ENCODE measurements at places on chromosomes 4 and X.

DNA sequence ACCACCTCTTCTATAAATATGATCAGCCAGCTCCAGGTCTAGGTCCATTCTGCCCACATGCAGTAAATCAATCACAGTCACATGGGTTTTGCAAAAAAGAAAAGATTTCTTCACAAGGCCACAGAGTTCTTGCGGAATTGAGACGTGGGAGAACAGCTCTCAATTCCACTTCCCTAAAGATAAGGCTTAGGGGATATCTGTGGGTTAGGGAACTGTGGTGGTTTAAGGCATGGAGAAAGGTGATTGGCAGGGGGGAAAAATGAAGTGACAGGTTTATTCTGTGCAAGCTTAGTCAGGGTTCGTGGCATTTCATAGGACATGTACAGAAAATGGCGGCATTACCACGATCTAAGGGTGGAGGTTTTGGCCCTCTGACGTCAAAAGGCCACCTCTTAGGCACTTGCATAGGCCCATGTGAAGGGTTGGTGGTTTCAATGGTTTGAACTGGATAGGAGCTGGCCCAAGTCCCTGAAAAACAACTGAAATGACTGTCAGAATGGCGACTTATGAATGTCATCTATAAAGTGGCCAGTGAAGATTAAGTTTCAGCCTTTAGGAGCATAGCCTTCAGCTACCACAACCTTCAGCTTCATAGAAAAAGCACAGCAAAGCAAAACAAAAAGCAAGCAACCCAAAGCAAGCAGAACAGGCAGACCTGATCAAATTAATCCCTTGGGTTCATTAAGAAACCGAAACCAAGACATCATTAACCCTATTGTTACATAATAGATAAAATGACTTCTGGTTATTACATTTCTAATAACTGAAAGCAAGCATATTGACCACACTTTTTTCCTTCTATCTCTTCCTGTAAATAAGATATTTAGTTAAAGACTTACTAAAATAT lies 289.8 kb upstream of the SFRP2 start:
- no peak for DNase-seq

DNA sequence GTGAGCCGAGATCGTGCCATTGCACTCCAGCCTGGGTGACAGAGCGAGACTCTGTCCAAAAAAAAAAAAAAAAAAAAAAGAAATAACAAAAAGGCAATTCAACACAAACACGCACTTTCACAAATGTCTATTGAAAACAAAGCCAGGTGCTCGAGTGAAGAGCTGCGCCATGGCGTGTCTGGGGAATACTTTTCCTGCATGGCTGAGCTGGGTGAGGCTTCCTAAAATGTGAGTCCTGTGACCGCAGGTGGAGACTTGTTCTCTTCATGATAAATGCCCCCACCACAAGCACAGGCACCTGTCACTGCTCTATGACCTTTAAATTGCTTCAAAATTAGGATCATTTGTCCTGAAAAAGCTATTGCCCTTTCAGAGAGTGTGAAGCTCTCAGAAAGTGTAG lies 4.0 kb upstream of the ABLIM2 start:
- no peak for DNase-seq

DNA sequence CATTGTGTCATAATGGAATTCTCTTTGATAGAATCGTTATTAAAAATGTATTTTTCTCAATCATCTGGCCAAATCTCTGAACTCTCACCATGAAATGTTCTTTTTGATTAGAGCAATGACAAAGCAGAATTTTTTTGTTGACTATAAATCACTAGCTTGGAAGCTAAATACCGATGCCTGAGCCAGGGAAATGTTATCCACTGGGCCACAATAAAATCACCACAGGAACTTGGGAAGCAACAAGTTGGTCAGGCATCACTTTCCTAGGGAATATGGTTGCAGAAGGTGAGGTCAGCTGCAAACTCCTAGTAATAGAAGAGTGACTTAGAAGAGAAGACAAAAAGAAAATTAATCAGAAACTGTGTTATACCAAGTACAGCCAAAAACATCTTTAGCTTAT lies 60.6 kb upstream of the CFAP47 start:
- DNase-seq, result no peak

GRCh38 chr4:87746001-87746400 lies 53.4 kb upstream of the IBSP start:
- no peak for DNase-seq

DNA sequence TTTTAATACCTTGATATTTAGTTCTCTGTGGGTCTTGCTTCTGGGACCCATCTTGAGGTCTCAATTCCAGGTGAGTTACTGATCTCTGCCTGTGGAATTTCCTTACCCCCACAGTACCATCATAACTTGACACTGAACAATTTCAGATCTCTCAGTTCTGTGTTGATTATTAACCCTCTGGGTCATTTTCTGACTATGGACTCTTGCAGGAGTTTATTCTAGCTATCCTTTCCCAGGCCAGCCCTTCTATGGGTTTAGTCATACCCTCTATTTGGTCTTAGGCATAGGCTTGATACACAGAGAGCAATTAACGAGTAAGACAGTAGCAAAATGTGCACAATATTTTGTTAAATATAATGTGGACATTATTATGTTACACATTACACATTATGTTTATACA lies 3.7 kb upstream of the SPARCL1 start:
- no peak for DNase-seq

- DNase-seq, result no peak
These were observed 17.4 kb downstream of the COL4A5 start for GRCh38 chrX:108456971-108457477.

DNA sequence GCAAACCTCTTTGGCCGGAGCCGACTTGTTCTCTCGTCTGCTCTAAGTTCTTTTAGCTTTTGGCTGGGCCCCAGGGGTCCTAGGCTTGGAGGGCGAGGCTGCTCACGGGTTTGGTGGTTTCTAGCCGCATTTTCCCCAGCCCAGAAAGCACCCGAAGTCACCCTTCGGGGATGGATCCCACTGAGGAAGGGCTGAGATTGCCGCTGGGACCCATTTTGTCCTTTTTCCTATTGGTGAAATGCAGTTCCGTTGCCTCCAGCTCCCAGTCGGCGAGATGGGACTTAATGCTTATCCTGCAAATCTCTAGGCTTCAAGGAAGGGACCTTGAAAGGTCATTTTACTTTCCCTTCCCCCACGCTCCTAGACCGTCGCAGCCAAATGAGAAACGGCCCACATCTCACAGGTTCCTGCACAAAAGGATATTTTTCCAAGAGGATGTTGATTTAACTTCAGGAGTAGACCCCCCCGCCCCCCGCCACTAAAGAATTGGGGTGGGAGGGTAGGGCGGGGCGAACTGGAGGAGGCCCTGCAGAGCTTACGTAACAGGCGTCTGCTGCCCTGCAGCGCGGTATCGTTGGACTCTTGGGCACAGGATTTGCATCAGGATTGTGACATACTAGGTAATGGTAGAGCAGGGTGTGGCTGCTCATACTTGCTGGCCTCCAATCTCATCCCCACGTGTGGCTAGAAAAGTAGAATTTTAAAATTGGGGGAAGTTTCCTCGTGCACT lies 564 bp downstream of the PGK1 start:
- DNase-seq, result no peak

GRCh38 chr4:73432169-73433000 lies 3.6 kb upstream of the AFP start:
- DNase-seq, result no peak

DNA sequence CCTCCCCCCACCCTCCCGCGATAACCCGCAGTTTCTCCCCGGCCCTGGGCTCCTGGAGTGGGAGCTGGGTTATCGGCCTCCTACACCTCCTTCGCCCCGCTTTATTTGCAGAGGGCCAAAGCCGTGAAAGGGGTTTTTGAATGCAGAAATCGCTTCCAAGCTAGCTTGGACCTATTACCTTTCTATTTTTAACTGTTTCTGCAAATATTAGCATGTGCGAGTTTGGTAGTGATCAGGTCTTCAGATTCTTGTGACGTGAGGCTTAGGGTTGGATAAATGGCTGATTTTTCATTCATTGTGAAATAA lies 1.3 kb downstream of the USP9X start:
- DNase-seq, result peak; percentile 1

DNA sequence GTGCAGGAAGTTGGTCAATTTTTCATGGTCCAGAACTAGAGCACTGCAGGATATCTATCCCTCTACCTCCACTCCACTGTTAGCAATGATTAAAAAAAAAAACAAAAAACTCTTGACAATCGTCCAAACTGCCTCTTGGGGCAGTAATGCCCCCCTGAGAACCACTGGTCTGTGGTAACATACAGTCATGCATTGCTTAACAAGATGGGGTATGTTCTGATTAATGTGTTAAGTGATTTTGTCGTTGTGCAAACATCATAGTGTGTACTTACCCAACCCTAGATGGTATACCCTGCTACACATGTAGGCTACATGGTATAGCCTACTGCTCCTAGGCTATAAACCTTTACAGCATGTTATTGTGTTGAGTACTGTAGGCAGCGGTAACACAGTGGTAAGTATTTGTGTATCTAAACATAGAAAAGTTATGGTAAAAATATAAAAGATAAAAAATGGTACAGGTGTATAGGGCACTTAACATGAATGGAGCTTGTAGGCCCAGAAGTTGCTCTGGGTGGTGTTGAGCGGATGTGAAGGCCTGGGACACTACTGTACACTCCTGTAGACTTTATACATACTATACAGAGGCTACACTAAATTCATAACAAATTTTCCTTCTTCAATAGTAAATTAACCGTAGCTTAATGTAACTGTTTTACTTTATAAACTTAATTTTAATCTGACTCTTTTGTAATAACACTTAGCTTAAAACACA lies 34.1 kb downstream of the ART3 start:
- DNase-seq, result no peak

DNA sequence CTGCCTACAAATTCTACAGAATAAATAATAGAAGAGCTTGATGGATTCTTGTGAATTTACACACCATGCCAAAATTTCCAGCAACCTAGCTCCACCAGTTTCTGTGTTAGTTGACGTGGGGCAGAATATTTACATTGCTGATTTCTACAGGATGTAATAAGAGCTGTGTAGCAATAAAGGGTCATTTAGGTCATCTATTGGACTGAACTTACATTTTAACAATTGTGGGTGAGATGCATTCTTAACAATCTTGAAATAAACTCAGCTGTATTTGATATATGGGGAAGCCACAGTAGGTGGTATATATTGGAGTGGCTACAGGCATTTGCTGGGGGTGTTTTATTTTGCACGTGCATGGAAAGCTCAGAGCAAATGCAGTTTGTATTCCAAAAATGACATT lies 655.3 kb downstream of the IQCM start:
- DNase-seq, result no peak

- DNase-seq, result no peak
These were observed 884.2 kb downstream of the GLUD2 start for GRCh38 chrX:121931567-121931966.

- DNase-seq, result no peak
These were observed 28.6 kb downstream of the AFAP1 start for GRCh38 chr4:7910952-7911578.

- no peak for DNase-seq
These were observed 39.6 kb upstream of the SLC7A3 start for GRCh38 chrX:70970482-70970995.

- no peak for DNase-seq
These were observed 21.9 kb downstream of the ARMCX6 start for GRCh38 chrX:101595739-101596419.

GRCh38 chr4:13289391-13289790 lies 194.7 kb downstream of the RAB28 start:
- no peak for DNase-seq

DNA sequence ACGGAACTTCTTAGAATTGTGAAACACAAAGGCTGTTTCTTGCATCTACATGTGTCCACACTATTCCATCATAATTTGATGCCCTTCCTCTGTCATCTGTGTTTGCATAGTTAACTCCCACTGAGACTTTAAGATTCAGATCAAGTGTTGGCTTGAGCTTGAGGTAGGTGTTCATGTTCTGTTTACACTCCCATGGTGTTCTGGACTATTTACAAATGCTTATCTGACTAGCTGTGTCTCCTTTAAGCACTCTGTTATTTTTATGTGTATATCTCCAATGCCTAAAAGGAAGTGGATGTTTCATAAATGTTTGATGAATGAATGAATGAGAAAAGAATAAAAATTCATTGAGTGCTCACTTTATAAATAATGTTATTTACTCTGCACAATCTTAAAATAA lies 622.7 kb downstream of the RAB28 start:
- no peak for DNase-seq

DNA sequence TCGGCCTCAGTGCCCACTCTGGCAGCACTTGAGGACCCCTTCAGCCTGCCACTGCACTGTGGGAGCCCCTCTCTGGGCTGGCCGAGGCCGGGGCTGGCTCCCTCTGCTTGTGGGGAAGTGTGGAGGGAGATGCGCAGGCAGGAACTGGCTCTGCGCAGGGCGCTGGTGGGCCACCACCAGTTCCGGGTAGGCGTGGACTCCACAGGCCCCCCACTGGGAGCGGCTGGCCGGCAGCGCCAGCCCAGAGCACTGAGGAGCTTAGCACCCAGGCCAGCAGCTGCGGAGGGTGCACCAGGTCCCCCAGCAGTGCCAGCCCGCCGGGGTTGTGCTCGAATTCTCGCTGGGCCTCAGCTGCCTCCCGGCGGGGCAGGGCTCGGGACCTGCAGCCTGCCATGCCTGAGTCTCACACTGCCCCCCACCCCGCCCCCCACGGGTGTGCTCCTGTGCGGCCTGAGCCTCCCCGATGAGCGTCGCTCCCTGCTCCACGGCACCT lies 216.9 kb upstream of the TACR3 start:
- DNase-seq, result no peak

DNA sequence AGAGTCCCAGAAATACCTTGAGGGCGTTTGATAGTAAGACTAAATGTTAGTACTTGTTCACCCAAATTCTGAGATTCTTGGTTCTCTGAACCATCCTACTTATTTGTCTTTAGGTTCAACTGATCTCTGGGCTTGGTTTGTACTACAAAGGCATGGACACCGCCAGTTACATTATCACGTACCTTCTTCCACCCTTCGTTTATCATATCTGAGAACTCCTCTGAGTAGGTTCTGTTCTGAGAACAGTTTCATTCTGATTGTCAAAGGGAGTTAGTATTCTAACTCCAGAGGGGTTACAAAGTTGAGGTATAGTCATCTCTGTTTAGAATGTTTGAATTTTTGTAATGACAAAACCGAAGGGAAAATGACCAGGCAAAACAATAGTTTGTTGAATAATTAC lies 19.3 kb downstream of the ZFX start:
- no peak for DNase-seq

DNA sequence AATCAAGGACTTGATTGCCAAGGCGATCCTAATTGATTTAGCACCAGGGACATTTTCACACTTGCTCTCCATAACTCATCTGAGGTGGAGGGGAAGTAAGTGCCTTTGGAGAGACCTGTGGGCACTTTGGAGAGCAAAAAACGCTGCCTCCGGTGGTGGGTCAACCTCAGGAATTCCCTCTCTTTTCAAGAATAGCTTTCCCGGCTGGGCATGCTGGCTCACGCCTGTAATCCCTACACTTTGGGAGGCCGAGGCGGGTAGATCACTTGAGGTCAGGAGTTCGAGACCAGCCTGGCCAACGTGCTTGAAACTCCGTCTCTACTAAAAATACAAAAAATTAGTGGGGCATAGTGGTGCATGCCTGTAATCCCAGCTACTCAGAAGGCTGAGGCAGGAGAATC lies 49.2 kb downstream of the PRPS1 start:
- DNase-seq, result no peak

DNA sequence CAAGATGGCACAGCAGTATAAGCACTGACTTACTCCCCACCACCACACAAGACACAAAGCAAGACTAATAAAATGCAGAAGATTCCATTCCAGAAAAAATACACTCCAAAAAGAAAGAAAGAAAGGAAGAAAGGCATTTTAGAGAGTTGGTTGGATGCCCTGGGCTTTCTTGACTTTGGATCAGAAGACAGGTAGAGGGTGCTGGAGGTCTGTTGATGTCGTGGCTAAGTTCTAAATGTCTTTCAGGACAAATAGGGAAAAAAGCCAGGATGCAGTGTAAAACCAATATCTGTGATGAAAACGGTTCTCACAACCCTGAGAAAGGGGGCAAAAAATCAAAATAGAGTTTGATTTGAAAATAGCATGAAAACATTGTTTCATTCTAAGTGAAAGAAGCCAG lies 555.2 kb upstream of the PRKX start:
- no peak for DNase-seq
